ENCODE measurements at places on chromosomes 5 and 9. TPM values are rescaled to one million over a fixed set of nuclear protein-coding genes. Genes with fewer than 3 reads are reported as not detected.

DNA sequence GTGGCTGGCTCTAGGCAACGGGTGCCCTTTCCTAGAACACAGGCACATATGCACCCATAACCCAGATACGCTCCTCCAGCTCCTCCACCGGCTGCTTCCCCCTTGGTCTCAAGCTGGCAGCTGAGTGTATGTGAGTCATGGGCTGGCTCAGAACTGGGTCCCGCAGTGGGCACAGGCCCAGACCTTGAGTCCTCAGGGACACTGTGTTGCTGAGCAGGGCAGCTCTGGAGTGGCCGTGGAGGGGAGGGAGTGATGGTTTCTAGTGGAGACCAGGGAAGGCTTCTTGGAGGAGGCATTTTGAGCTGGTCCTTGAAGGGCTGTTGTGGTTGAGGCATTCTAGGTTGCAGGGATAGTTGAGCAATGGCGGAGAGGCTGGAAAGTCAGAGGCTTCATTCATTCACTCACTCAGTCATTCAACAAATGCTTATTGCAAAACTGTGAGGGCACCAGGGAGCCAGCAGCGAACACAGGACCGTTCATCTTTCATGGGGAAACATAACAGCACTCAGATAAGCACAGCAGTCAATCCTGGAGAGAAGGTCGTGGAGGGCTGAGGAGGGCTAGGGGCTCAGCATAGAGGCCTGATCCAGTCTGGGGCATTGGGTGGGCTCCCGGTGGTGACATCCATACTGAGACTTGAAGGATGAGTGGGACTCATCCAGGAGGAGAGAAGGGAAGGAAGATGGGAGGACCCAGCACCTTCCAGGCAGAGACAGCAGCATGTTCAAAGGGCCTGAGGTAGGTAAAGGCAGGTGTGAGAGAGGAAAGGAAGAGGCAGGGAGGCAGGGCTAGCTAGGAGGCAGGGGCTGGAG, 2.4 kb downstream of the BBLN start:
- DNase-seq = peak; percentile 47

DNA sequence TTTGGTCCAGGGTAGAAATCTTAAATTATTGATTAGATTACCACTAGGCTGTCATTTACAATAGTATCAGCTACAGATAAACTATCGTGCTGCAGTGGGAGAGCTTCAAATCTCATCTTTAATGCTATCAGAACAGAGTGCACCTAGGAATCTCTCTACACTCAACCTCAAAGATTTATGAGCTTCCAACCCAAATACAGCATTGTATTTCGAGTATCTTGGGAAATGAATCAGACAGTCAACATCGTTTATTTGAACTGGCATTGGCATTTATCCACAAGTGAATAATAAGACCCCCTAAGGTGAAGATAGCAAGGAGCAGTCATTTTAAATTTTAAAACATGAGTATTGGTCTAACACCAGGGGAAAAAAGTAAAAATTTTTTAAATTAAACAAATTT, 1203.2 kb downstream of the CDH12 start:
- no peak for DNase-seq

DNA sequence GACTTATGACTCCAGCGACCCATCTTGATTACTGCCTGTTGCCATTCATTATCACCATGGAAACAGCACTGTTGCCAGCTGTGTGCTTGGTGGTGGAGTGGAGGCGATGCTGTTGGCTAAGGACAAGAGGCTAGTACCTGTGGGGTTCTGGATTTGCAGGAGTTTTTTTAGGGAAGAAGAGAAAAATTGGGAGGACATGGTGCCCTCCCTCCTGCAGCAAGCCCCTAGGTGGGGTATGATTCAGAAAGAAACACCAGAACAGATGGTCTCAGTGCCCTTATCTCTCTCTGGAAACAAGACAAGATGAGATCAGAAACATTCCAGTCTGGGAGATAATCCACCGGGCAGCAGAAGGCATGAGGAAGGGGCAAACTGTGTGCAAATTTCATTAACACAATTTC, 87.8 kb upstream of the TLR4 start:
- no peak for DNase-seq

- no peak for DNase-seq
Observed at GRCh38 chr9:137115394-137116026, 977 bp upstream of the DPP7 start.

DNA sequence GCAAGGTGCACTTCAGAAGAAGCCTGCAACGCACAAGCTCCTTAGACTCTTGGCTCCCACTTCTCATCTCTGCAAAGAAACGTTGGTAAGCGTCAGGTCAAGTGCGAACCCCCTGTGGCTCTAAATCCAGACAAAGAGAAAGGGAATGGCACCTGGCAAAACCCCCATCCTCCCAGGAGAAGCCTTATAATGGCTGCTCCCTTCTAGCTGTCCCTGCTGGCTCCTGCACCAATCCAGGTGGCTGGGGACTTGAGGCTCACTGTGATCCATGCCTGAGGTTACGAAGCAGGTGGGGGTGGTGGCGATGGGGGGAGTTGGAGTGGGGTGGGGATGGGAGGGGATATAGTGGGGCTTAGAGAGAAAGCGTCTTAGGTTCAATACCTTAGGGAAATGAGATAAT, 272.8 kb downstream of the DENND1A start:
- DNase-seq = no peak

IFNB1 gene
- not detected for total RNA-seq
